ENCODE measurements at places on chromosomes 1 and 21.

GRCh38 chr1:42454403-42454802 is 1.4 kb downstream of the ZMYND12 start:
- DNase-seq: no peak

DNA sequence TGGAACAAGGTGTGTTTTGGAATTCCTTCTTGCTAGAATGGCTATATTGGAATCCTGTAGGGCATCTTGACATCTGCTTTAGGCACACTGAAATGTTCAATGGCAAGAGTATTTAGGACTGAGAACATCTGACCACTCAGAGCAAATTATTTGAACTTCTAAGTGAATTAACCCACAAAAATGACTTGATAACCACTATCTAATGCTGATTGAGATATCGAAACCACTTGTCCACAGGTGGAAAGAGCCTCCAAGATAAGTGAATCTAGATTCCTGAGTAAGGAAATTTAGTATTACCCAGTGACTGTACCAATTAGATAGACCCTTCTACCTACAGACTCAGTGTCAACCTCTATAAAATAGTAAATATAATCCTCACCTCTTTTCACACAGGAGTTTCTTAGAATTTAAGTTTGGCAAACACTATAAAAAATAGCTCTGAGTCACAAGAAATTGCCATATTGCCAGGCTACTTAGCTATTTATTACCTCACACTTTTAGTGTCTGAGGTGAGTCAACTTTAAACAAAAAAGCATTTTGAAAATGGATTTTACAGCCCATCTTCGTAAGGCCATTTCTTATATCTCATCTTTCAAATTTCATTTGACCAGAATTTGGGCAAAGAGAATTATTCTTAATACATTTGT is 421.8 kb downstream of the PTBP2 start:
- no peak for DNase-seq

DNA sequence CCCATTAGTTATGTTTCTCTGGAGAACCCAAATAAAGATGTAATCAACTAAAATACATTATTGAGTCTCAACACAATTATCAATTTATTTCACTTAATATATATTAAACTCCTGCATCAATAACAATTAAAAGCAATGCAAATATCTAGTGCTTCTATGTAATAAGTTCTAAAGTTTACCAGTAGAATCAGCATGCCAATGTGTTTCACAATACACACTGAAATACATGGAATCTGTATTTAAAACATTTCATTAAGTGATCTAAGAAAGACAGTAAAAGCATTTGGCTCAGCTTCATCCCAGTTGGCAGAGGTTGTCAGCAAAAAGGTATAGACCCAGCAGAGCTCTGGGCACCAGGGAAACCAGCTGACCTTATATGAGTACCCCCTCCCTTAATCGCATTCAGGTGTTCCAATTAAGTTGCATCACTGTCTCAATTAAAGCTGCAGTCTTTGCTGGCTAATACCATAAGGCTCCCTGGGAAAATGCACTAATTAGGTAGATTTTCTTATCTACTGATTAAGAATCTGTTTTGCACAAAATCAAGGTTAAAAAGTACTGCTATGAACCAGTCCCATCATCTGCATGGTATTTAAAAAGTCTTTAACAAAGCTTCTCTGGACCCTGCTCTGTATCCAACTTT is 63.1 kb downstream of the NIBAN1 start:
- no peak for DNase-seq

DNA sequence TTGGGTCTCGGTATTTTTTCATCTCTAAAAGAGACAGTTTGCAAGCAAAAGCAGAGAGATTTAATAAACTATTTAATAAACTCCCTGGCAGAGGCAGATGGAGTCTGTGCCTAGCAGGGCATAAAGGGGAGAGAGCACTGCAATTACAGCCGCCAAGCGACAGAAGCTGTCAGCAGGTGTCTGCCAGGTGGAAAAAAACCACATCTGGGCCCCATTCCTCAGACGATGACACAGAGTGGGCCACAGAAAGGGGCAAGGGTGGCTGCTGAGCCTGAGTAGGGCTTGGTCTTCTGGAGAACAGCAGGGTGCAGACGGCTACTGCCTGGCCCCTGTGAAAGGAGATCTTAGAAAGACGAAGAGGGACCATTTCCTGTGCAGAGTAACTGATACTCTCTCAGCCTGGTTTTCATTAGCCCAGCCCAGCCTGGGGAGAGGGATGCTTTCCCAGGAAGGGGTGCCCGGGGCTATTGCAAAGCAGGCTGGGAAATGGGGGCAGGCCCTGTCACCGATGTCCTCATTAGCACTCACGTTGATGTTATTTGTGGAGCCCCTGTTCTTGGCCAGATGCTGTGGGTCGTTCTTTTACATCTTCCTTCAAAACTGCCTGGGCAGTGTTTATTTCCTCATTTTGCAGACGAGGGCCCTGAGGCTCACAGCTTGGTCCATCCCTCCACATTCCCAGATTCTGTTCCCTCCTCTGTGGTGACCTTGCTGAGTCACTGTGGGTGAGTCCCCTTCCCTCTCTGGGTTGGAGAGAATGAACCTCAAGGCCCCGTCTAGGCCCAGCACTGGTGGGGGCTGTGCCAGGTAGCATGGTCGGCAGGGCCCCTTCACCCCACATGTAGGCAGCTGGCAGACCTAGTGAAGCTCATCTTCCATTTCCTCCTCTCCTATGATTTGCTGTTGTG is 472.7 kb downstream of the PTPRU start:
- no peak for DNase-seq

GRCh38 chr1:8706995-8707396 is 110.4 kb downstream of the RERE start:
- no peak for DNase-seq

DNA sequence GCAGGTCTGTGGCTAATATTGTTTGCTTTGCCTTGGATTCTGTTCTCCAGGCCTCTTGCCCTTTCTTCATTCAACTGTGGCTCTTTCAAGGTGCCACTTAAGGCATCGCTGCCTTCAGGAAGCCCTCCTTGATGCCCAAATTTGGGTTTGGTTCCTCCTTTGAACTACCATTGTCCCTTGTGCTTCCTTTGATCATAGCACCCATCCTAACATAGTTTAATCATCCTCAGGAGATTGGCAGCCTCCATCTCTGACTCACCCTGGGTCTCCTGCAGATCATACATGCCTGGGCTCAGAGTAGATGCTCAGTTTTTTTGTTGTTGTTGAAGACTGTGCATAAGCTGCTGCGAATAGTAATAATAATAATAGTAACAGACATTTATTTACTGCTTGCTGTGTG is 54.4 kb upstream of the ACOT11 start:
- no peak for DNase-seq

GRCh38 chr1:41758500-41758899 is 160.2 kb downstream of the HIVEP3 start:
- DNase-seq: no peak

DNA sequence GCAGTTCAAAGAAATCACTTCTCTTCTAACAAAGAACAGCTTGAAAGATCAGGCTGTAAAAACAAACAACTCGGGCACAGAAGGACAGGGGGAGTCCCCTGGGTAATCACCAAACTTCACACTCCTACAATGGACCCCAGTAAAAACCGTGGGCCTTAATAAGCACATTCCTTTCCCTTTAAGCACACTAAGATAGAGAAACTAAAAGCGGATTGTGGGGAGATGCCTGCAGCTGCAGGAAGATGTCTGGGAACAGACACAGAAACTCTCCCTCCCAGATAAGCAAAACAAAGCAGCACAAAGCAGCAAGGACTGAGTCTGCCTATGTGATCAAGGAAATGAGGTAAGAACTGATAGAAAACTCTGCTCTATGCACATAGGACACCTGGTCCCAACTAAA is 37.6 kb upstream of the CTBS start:
- DNase-seq: no peak

GRCh38 chr1:54337928-54338327 is 68.3 kb downstream of the SSBP3 start:
- no peak for DNase-seq

DNA sequence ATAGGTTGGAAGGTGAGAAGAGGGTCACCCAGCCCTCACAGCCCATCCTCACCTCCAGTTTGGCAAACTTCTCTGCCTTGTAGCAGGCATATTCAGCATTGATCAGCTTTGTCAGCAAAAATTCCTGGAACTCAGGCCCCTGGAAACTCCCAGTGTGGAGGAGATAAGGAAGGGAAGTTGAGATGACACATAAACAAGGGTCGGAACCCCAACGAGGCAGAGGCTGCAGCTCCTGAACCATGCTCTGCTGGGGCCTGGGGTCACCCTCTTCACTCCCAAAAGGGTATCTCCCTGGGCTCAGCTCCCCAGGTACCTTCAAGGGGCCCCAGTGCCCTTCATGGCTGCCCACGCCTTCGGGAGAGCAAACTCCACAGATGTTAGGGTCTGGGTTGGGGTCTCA is 60.4 kb downstream of the RAP1GAP start:
- no peak for DNase-seq

Data from CD4-positive, alpha-beta T cell treated with Interleukin-17A for 1 hour (primary cell).